ENCODE measurements at places on chromosomes 3 and 15.

DNA sequence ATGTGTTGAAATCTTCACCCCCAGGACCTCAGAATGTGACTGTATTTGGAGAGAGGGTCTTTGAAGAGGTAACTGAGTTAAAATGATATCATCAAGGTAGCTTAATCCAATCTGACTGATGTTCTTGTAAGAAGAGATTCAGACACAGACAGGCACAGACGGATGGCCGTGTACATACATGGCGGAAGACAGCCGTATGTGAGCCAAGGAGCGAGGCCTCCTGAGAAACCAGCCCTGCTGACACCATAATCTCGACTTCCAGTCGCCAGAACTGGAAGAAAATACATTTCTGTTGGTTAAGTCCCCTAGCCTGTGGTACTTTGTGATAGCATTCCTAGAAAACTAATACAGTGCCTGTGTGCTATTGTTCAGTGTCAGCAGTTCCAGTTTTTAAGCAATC, 73.6 kb downstream of the APBA2 start:
- DNase-seq: no peak

DNA sequence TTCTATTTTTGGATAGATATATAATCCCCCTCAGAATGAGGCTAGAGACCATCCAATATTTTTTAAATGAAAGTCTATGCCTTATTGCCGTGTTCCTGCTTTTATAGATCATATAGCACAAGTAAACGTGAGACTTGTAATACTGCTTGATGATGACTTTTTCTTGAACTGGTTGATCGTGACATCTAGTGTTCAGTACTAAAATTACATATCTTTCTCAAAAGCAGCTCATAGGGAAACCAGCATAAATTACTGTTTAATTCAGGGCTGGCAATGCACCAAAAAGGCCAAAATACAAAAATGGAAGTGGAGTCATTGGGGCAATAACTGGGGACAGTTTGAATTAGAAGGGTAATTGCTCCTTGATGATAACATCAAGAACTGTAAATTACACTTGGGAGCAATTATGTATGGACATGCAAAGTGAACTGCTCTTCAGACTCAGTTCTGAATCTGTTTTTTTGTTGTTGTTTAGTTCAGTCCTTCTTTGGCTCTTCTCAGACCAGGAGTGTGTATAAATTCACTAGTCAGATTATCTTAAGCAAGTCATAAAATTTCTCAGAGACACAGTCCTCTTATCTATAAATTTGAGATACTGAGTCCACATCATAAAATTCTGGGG, 325.3 kb downstream of the THSD4 start:
- DNase-seq: no peak

- no peak for DNase-seq
Observed at GRCh38 chr3:170741756-170742529, 128.1 kb downstream of the RPL22L1 start.

- no peak for DNase-seq
Observed at GRCh38 chr3:147197739-147198138, 208.6 kb downstream of the ZIC4 start.

- DNase-seq: no peak
Observed at GRCh38 chr3:55305696-55306485, 181.2 kb downstream of the WNT5A start.

GRCh38 chr3:141266186-141266585, 34.6 kb downstream of the PXYLP1 start:
- DNase-seq: no peak

- DNase-seq: no peak
Observed at GRCh38 chr3:177337541-177338331, 140.5 kb upstream of the TBL1XR1 start.

DNA sequence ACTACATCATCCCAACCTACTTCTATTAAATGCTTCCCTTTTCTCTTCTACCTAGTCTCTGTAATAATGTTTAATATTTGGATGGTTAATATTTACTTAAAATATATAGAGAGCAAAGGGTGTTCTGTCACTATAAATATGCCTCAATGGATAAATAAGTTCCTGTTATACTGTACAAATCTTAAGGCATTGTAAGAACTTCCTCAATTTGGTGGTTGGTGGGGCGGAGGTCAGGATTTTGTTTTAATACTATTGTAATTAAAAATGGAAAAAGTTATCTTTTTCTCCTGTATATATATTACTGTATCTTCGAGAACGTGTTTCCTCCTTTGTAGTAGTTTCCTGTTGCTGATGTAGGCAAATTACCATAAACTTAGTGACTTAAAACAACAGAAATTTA, 41.5 kb downstream of the SPRED1 start:
- no peak for DNase-seq

Measured in effector CD4-positive, alpha-beta T cell (primary cell).